EL (cell line): ENCODE measurements at places on chromosomes 2 and 18.
A peak's percentile ranks its signal among the peaks of the same experiment; 100 is the strongest.

GRCh38 chr2:217597681-217598080 is 405.1 kb downstream of the TNS1 start:
- no peak for DNase-seq

DNA sequence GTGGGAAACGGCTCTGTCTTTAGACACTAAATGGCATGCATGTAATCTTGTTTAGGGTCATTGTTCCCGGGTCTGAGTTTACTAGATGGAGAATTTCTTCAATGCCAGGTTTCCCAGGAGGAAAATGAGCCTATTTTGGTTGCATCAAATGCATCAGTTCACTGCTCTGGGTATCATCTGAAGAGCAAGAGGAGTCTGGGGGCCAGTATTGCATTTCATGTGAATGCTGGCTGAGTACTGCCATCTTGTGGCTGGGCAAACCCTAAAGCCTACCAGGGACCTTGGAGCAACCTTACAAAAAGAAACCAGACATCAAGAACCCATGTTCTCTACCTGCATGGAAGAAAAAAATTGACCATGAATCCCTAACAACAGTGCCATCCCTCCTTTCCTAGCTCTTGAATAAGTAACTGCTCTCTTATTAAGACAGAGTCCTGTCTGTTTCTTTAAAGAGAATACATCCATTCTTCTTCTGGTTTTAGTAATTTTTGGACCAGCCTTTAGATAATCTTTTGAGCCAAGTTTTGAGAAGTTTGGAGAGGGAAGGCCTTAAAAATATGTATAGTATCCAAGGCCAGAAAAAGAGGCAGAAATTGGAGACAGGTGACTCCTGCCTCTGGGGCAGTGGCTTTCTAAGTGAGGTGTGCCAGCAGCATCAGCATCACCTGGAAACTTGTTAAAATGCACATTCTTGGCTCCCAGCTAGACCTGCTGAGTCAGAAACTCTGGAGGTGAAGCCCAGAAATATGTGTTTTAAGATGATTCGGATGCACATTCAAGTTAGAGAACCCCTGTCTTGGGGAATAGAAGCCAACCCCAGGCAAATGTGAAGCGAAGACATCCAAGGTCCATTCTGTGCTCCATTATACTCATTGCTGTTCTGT is 261.0 kb upstream of the CXCR4 start:
- peak; percentile 39 for DNase-seq

GRCh38 chr2:234421-234820 is 29.4 kb downstream of the SH3YL1 start:
- no peak for DNase-seq

DNA sequence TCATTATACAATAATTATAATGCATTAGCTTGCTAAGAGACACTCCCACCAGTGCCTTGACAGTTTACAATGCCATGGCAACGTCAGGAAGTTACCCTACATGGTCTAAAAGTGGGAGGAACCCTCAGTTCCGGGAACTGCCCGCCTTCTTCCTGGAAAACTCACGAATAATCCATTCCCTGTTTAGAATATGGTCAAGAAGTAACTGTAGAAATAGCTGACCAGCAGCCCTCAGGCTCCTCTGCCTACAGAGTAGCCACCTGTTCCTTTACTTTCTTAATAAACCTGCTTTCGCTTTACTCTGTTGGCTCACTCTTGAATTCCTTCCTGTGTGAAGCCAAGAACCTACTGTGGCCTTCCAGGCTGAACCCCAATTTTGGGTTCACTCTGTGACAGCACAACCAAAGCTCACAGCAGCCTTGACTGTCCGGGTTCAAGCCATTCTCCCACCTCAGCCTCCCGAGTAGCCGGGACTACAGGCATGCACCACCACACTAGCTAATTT is 20.0 kb upstream of the PTPN2 start:
- DNase-seq, result no peak

DNA sequence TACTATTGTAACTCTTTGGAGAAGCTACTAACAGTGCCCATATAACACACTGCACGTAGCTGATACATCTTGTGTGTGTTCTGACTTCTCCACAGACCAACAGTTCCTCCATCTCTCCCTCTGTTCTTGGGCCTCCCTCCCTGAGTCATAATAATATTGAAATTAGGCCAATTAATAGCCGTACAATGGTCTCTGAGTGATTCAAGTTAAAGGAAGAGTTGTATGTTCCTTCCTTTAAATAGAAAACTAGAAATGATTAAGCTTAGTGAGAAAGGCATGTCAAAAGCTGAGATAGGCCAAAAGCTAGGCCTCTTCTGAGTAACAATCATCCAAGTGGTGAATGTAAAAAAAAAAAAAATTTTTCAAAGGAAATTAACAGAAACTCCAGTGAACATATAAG is 828.4 kb upstream of the CHAC2 start:
- no peak for DNase-seq

- DNase-seq, result no peak
These were observed 2.5 kb upstream of the SP100 start for GRCh38 chr2:230413479-230413878.

GRCh38 chr2:189143925-189144324 is 35.6 kb downstream of the COL5A2 start:
- peak; percentile 75 for DNase-seq

DNA sequence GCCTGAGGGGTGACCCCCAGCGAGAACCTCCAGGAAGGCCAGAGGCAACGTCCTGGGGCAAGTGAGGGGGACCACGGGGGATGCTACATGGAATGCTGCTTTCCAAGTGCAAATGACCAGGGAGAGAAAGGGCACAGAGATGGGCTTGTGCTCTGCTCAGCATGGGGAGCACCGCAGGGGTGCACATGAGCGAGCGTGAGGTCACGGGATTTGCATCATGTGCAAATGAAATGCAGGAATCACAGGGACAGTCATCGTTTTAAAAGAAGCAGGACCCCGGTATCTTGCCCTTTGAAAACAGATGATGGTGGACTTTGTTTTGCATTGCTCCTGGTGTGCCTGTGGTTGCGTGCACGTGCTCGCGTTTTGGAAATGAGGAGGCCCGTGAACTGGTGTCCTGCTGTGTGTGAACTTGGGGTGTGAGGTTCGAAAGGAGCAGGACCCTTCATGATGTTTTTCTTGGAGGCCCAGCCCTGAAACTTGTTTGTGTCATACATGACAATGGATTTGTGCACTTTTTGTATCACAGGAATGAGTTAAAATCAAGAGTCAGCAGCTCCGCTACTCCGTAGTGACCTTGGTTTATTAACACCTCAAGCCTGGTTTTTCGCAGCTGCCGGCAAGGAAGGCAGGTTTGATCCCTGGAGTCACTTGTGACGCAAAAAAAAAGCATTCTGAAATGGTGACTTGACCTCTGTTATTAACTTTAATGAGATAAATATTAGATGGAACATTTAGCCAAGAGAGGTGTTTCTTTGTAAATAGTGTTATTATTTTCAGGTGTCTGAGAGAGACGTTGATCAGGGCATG is 234.5 kb downstream of the LDLRAD4 start:
- no peak for DNase-seq

DNA sequence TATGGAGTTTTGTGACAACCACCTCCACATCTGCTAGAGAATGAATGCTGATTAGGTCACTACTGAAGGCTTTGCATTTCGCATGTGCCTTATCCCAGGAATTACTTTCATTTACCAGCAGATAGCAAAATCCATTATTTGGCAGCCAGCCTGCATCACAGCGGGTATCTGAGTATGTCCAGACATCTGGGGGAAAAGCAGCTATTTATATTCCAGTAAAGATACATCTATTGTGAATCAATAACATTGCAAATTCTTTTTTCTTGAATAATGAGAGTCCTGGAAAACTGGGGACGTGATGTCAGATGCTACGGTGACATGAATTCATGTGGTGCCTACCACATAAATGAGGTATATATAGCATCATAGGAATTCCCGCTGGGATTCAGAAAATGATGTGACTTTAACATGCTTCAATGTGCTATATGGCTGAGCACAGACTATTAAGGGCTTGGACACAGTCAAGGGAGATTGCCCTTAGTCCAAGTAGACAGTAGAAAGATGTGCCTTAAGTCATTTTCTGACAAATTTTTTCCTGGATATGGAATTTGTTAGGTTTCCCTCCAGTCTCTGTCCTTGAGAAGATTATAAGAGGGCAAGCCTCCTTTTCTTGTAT is 84.2 kb upstream of the CD302 start:
- DNase-seq, result no peak

GRCh38 chr18:54284981-54285785 is 15.9 kb downstream of the POLI start:
- DNase-seq, result peak; percentile 78

- DNase-seq, result peak; percentile 67
These were observed 20.4 kb upstream of the FEZ2 start for GRCh38 chr2:36618381-36618780.

DNA sequence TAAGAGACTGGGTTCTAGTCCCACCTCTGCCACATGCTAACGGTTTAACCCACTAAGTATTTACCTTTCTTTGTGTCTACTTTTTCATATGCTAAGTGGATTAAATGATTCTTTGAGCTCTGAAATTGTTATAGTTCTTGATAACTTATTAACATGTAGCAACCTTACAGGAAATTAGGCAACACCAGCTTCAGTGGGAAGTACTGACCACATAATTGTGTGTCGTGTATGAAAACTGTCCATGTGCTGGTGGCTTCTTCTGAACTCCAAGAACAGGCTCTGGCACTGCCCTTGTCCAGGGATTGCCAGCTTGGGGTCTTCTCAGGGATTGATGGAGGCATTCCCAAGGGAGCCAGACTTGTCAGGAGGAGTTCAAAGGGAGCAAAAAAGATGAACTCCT is 427.7 kb downstream of the TGIF1 start:
- peak; percentile 24 for DNase-seq

- no peak for DNase-seq
These were observed 28.2 kb downstream of the SIX2 start for GRCh38 chr2:44980751-44981713.

DNA sequence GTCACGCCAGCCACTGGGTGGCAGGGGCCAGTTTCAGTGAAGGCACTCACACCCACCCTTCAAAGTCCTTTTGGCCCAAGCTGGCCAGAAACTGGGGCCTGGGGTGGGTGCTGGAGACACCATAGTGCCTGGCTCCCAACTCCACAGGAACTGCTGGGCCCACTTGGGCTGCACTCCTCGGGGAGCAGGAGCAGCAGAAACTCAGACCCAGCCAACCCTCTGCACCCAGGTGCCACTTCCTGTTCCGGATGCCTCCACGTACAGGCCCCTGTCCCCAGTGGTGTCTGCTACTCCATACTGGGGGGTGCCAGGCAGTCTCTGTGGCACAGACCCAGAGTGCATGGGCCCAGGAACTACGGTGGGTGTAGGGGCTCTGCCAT is 42.5 kb upstream of the ZNF519 start:
- DNase-seq, result no peak

GRCh38 chr2:2568411-2568810 is 237.3 kb upstream of the MYT1L start:
- no peak for DNase-seq
